Activated T-helper 17 cell treated with anti-CD3 and anti-CD28 coated beads, Interleukin-2, amount 50 U/mL, for 72 hours (primary cell): ENCODE measurements at places on chromosomes 7 and 10. TPM values are rescaled to one million over a fixed set of nuclear protein-coding genes. Genes with fewer than 3 reads are reported as not detected.
A peak's percentile ranks its signal among the peaks of the same experiment; 100 is the strongest.

DNA sequence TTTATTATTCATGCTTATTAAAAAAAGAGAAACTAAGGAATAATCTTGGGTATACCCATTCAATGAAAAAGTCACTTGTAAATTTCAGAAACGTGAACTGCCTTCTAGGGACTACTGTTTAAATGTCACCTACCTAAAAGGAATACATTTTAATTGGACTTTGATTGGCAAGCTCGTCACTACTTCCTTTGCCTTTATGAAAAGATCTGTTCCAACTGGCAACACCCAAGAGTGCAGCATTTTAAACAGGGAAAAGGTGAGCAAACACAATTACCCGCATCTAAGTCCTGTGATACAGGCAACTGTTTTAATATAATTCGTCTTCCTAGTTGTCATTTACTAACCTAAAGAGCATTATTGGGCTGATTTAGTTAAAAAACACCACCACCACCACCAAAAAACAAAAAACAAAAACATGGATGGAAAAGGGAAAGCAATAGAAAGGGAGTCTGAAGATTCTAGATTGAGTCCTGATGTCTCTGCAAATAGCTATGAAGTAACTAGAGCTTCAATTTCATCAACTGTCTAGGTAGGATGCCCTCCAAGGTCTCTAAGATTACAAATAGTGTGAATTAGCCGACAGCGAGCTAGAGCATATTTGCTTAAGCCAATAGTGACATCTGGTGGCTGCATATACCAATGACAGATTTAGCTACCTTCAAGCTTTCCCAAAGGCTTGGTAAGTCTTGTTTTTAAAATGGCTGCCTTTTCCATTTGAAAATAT, 33.8 kb upstream of the ICA1 start:
- no peaks in the 10 kb centered on the region for H3K4me1 ChIP-seq
- no peak overlapping the region for H3K27ac ChIP-seq
- no peak overlapping the region for H3K4me3 ChIP-seq
- H3K36me3 ChIP-seq, result no peaks in the 10 kb centered on the region

DNA sequence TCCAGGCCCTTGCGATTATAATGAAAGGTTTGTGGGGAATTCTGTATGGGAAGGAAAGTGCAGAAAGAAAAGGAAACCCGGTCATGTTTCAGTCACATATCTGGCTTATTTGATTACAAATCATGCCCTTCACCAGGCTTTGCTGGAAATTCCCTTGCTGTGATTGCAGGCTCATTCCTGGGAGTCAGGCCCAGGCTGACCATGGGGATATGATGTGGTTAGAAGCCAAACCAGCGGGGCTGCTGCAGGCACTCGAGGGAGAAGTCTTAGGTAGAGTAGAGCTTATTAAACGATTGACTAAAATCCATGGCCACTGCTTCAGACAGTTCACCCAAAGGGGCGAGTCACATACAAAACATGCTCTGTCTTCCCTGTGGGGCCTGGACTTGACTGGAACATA, 16.2 kb downstream of the PKD1L1 start:
- H3K27me3 ChIP-seq, result no peaks in the 10 kb centered on the region
- ATAC-seq, result no peak
- no peaks in the 10 kb centered on the region for H3K36me3 ChIP-seq
- H3K4me3 ChIP-seq, result no peak overlapping the region
- no peak overlapping the region for H3K27ac ChIP-seq

- H3K4me3 ChIP-seq, result no peak overlapping the region
- no peak overlapping the region for H3K27ac ChIP-seq
- no peak for ATAC-seq
- no peaks in the 10 kb centered on the region for H3K4me1 ChIP-seq
- no peaks in the 10 kb centered on the region for H3K36me3 ChIP-seq
These were observed 19.9 kb upstream of the GIMAP8 start for GRCh38 chr7:150430465-150431085.

CHN2 gene
- not detected for total RNA-seq

GRCh38 chr10:48251152-48251524, 23.4 kb downstream of the FRMPD2 start:
- H3K36me3 ChIP-seq, result no peaks in the 10 kb centered on the region
- no peak for ATAC-seq
- peaks cover 8% of the 10 kb centered on the region for H3K27me3 ChIP-seq
- H3K4me3 ChIP-seq, result no peak overlapping the region
- no peak overlapping the region for H3K27ac ChIP-seq

DNA sequence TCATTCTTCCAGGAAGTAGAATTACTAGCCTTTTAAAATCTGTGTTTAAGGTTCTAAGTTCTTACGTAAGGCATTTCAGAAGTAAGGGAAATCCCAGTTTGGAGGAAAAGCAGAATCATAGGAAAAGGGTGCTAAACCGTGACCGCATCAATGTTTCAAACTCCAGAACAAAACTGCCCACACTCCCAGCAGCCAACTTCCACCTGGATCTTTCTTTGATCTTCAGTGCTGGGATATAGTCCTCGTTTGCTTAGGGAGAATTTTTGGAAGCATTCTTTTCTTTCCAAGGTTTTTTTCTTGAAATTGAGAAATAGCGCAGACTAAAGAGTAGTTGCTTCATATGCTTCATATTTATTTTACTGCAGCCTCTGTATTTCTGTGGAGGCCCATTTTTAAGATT, 8.9 kb downstream of the PROSER2 start:
- peaks cover 4% of the 10 kb centered on the region for H3K27me3 ChIP-seq
- ATAC-seq, result no peak
- H3K36me3 ChIP-seq, result no peaks in the 10 kb centered on the region
- no peak overlapping the region for H3K27ac ChIP-seq

GRCh38 chr10:61279400-61279799, 173.8 kb downstream of the TMEM26 start:
- ATAC-seq, result no peak
- H3K27me3 ChIP-seq, result no peaks in the 10 kb centered on the region
- no peak overlapping the region for H3K4me3 ChIP-seq
- no peaks in the 10 kb centered on the region for H3K4me1 ChIP-seq
- H3K27ac ChIP-seq, result no peak overlapping the region

DNA sequence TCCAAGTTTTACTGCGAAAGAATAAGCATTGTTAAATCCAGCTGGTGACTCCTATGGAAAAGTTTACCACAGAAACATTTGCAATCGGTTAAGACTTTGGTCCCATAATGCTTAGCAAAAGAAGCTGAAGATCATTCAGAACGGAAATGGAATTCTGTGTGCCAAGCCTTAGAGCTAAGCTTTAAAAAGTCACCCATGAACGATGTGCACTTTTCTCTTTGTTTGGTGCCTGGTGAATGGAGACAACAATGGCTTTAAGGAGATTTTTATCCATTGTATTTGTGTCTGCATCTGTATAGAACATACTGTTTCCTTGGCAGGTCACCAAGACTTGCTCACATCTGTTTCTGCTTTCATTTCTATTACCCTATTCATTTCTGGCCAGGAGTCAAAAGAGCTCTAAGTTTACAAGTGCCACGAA, 26.3 kb upstream of the COL1A2 start:
- no peak for ATAC-seq
- peaks cover 16% of the 10 kb centered on the region for H3K27me3 ChIP-seq
- no peak overlapping the region for H3K4me3 ChIP-seq
- no peaks in the 10 kb centered on the region for H3K36me3 ChIP-seq

PON1 gene
- total RNA-seq, result not detected

- peaks cover 28% of the 10 kb centered on the region for H3K27me3 ChIP-seq
- no peaks in the 10 kb centered on the region for H3K36me3 ChIP-seq
- no peaks in the 10 kb centered on the region for H3K4me1 ChIP-seq
- H3K27ac ChIP-seq, result no peak overlapping the region
- H3K4me3 ChIP-seq, result no peak overlapping the region
These were observed 77.0 kb upstream of the PODXL start for GRCh38 chr7:131633342-131633843.

SH2D4B gene
- total RNA-seq, result 0.11 TPM

DNA sequence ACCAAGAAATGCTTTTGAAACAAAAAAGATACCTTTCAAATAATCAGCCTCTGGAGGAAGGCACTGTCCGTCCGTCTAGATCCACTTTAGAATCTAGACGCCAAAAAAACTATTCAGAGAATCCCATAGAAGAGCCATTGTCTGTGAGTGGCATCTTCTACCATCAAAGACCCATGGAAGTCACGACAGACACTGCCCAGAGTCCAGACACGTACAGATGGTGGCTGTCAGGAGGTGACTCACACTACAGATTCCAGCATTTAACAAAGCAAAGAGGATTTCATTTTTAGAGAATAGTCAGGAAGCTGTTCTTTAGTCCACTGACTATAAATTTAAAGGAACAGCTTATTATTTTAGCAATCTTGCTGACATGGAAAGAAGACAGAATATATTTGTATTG, 11.7 kb downstream of the C1QL3 start:
- peaks cover 58% of the 10 kb centered on the region for H3K36me3 ChIP-seq
- H3K4me1 ChIP-seq, result no peaks in the 10 kb centered on the region
- H3K27ac ChIP-seq, result no peak overlapping the region

GRCh38 chr7:116249969-116250553, 39.7 kb downstream of the TES start:
- peak overlapping the region; percentile 23 for H3K27ac ChIP-seq

GRCh38 chr7:50293509-50294179, 10.9 kb upstream of the IKZF1 start:
- ATAC-seq, result no peak
- peaks cover 16% of the 10 kb centered on the region for H3K4me1 ChIP-seq
- no peak overlapping the region for H3K4me3 ChIP-seq

DNA sequence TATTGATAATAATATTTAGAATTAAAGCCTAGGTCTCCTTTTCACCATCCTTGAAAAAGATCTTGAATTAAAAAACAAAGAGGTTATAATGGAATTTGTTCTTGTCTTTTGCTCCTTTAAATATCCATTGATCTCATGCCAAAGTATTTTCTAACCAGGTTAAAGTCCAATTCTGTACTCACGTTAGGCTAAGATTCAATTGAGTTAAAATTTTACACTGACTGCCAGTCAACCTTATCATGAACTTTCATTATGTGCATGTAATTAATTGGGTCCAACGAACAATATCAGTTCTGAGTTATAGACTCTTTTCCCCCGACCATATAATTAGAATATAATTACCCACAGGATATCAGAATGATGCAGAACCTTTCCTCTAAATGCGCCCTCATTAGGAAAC, 266.6 kb downstream of the DGKB start:
- no peak for ATAC-seq
- H3K27me3 ChIP-seq, result no peaks in the 10 kb centered on the region
- H3K4me3 ChIP-seq, result no peak overlapping the region
- H3K27ac ChIP-seq, result no peak overlapping the region
- H3K36me3 ChIP-seq, result no peaks in the 10 kb centered on the region
- no peaks in the 10 kb centered on the region for H3K4me1 ChIP-seq

DNA sequence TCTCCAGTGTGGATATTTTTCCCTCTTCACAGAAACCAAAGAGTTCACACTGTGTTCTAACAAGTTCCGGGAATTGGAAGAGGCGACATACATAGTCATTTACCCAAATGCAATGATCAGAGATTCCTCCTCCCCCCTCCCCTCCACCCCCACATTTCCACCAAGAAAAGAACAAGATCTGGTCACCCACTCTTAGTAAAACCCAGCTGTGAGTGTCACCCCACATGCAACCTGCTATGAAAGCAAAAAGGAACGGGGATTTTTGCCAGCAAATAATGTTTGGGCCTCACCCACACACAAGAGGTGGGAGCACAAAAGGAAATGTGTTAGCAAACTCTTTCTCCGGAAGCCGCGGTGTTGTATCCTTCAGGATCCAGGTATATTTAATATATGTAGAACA, 745.0 kb upstream of the AUTS2 start:
- H3K36me3 ChIP-seq, result no peaks in the 10 kb centered on the region
- no peak for ATAC-seq
- H3K4me1 ChIP-seq, result no peaks in the 10 kb centered on the region
- no peaks in the 10 kb centered on the region for H3K27me3 ChIP-seq

SAP25 gene
- 7.6 TPM for total RNA-seq

NOD1 gene
- total RNA-seq, result 14.5 TPM

- peaks cover 16% of the 10 kb centered on the region for H3K4me1 ChIP-seq
- H3K4me3 ChIP-seq, result peak overlapping the region; percentile 64
- ATAC-seq, result peak; percentile 52
- no peak overlapping the region for H3K27ac ChIP-seq
These were observed 6.3 kb upstream of the SNX13 start for GRCh38 chr7:17946591-17946990.

ZNF503 gene
- total RNA-seq, result 0.30 TPM

- H3K27me3 ChIP-seq, result no peaks in the 10 kb centered on the region
- no peak overlapping the region for H3K27ac ChIP-seq
- ATAC-seq, result no peak
- no peaks in the 10 kb centered on the region for H3K36me3 ChIP-seq
- H3K4me1 ChIP-seq, result no peaks in the 10 kb centered on the region
These were observed 258.7 kb downstream of the ZMYND11 start for GRCh38 chr10:393787-394438.

DNA sequence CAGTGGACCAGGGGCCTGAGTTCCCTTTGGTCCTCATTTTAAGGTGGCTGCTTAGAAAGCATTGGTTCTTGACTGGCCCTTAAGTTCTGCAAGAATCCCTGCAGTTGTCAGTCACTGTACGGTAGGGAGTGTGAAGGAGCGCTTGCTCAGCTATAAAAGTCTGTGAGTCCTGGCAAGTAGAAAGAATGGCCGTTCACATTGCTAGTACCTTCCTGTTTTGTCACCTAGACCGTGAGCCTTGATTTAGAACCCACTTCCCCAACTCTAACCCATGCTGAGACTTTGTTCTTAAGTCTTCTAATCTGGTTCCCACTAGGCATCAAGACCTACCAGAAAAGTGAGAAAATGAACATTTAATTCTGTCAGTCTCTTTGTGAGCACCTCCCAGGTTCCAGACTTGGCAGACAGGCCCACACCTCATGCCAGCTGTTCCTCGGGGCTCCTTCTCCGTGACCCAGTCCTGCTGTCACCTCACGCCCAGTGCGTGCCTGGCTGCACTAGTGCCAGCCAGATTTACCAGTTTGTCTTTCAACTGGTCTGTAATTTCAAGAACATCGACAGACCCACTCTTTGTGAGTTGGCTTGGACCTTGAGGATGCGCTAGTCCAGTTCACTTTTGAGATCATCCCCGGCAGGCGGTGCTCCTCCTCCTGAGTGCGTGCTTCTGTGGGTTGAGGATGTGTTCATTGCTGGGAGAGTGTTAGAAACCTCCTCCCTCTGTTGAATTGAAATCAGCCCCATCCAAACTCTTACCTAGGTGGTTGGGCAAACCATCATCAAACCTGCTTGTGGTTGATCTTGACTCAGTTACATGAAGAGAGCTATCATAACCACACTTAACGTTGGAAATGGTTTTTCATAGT, 78.5 kb downstream of the SHH start:
- H3K4me3 ChIP-seq, result peak overlapping the region; percentile 48
- H3K27me3 ChIP-seq, result no peaks in the 10 kb centered on the region
- ATAC-seq, result peak; percentile 89
- H3K36me3 ChIP-seq, result peaks cover 88% of the 10 kb centered on the region
- H3K4me1 ChIP-seq, result peaks cover 41% of the 10 kb centered on the region

COBL gene
- not detected for total RNA-seq

- H3K27me3 ChIP-seq, result no peaks in the 10 kb centered on the region
- no peak overlapping the region for H3K4me3 ChIP-seq
- H3K4me1 ChIP-seq, result no peaks in the 10 kb centered on the region
- no peak overlapping the region for H3K27ac ChIP-seq
These were observed 23.3 kb downstream of the ANTXRL start for GRCh38 chr10:46310143-46310514.

DKK1 gene
- not detected for total RNA-seq
